ENCODE measurements at places on chromosomes 11 and 22. TPM values are rescaled to one million over a fixed set of nuclear protein-coding genes. Genes with fewer than 3 reads are reported as not detected.

DNA sequence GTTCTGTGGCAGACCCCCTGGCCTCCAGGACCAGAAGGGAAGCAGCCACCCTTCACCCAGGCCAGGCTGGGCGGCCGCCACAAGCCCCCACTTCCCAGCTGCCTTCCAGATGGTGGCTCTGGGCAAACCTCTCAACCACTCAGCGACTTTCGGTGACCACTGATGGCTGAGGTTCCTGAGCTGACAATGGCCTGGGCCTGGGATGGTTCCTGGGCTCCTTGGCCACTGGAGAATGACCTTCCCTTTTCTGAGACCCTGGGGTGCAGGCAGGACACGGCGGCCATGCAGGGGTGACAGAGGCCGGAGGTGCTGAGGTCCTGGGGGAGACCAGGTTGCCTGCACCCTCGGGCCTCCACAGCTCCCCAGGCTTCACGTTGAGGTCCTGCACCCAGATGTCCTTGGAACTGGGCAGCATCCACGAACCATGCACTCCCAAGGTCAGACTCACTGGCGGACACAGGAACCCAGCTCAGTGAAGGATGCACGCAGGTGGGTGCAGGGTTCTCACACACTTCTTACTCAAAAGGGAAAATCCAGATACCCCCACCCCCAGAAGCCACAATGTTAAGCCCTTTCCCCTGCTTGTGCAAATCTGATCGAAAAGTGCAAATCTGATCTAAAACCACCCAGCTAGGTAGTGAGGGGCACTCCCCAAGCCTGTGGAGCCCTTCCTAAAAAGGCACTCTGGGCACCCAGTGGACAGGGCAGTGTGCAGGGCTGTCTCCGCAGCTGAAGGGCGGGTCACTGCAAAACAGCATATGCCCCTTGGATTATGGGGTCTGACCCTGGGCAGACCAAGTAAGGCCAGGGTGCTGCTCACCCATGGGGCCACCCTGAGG, 13.9 kb upstream of the PHLDA2 start:
- DNase-seq: no peak

DNA sequence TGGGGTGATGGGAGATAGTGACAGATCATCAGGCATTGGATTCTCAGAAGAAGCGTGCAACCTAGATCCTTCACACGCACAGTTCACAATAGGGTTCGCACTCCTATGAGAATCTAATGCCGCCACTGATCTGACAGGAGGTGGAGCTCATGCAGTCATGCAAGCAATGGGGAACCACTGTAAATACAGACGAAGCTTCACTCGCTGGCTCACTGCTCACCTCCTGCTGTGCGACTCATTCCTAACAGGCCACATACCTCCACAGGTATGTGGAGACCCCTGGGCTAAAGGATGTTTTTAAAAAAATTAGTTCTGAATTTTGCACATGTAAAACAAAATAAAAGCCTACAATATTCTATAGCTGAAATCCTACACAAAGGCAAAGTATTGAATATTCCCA, 20.5 kb upstream of the TEAD1 start:
- DNase-seq: no peak

GRCh38 chr11:128687321-128687720, 6.6 kb upstream of the FLI1 start:
- DNase-seq: no peak

- DNase-seq: no peak
Measured at GRCh38 chr11:17413414-17414316, 25.2 kb upstream of the KCNJ11 start.

DNA sequence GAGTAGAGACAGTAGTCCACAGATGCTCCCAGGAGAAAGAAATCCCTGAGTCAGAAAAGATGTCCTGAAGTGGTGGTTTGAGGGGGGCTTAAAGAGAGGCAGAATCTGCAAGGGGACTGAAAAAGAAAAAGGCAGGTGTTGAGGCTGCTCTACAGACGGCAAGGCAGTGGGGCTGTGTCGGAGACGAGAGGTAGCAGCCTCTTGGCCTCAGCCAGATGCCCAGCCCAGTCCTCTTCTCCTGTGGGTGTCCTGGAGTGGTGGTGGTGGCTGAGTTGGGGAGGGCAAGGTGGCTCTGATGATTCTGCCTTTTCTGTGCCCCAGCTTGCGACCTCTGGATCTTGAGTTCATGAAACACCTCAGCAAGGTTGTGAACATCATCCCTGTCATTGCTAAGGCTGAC, 9.3 kb upstream of the WBP2NL start:
- DNase-seq: no peak

GRCh38 chr11:58526721-58527120, 18.8 kb upstream of the OR5B21 start:
- DNase-seq: no peak

GRCh38 chr11:120471131-120471530, 40.4 kb upstream of the GRIK4 start:
- no peak for DNase-seq

Gene GNAZ
- total RNA-seq: 1.3 TPM

All from activated T-cell treated with anti-CD3 and anti-CD28 coated beads, Interleukin-2, amount 50 U/mL, for 4 hours (primary cell).